ENCODE measurements at places on chromosomes 7 and 10.
A peak's percentile ranks its signal among the peaks of the same experiment; 100 is the strongest.

DNA sequence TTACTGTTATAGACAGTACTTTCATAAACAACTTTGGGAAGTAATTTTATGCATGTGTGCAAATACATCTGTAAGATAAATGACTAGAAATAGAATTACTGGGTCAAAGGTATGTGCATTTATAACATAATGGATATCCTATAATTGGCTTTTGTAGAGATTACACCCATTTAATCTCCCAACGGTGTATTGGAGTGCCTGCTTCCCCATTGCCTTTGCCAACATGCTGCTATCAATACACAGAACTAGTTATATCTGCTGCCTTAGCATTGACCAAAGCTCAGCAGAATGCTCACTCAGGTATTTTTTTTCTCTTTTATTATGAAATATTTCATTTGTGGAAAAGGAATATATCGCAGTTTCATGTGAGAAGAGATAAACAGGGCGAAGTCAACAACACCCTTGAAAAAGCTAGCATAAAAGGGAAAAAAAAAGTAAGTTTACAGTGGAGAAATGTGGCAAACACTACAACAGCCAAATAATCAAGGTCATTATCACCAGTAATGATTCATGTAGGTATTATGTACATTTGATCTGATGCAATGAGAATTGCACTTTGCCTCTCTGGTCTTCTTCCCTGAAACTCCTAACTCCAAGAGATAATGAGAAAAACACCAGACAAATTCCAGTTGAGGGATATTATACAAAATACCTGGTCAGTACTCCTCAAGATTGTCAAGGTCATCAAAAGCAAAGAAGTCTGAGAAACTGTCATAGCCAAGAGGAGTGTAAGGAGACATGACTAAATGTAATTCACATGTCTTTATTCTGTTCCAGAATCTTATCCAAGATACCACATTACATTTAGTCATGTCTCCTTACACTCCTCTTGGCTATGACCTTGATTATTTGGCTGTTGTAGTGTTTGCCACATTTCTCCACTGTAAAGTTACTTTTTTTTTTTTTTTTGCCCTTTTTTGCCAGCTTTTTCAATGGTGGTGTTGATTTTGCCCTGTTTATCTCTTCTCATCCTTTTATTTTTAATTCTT is 36.8 kb downstream of the MARCHF5 start:
- DNase-seq = no peak

GRCh38 chr7:30148951-30149459 is 14.2 kb downstream of the MTURN start:
- DNase-seq = no peak

GRCh38 chr7:55348502-55348901 is 16.6 kb upstream of the LANCL2 start:
- DNase-seq = no peak

DNA sequence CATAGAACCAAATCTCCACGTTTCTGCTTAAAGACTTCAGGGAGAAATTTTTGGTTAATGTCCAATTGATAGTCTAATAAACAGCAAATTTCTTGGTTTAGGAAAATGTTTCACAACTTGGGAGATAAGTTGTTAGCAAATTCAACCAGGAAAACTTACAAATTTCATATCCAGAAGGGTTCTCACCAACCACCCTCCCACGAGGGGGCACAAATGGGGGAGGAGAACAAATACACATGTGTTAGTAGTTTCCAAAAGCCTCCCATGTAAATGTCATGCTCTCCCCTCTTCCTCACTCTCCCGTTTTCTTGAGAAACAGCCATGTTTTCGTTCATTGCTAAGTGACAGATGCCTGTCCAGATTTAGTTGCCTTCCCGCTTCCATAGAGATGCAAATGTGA is 10.5 kb downstream of the DOCK4 start:
- DNase-seq = no peak

DNA sequence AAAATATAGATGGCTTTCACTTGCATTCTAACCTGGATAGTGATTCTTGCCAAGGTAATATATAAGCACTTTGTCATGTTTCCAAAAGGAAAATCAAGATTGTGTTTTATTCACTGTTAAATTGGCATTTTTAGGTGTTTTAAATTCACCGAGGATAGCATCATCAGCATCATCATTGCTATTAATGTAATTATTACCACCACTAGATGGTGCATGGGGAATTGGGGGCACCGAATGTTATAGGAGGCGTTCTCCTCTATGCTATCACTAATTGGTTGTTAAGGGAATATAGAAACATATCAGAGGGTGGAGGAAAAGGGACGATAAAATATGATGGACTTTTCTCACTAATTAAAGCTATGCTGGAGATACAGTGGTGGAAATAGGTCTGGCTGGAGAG is 95.5 kb downstream of the CELF2 start:
- no peak for DNase-seq

GRCh38 chr7:74633451-74633921 is 24.0 kb upstream of the GTF2I start:
- DNase-seq = no peak

GRCh38 chr10:112394475-112394875 is 20.6 kb downstream of the ACSL5 start:
- no peak for DNase-seq

GRCh38 chr7:131455546-131455945 is 100.9 kb downstream of the PODXL start:
- DNase-seq = no peak

DNA sequence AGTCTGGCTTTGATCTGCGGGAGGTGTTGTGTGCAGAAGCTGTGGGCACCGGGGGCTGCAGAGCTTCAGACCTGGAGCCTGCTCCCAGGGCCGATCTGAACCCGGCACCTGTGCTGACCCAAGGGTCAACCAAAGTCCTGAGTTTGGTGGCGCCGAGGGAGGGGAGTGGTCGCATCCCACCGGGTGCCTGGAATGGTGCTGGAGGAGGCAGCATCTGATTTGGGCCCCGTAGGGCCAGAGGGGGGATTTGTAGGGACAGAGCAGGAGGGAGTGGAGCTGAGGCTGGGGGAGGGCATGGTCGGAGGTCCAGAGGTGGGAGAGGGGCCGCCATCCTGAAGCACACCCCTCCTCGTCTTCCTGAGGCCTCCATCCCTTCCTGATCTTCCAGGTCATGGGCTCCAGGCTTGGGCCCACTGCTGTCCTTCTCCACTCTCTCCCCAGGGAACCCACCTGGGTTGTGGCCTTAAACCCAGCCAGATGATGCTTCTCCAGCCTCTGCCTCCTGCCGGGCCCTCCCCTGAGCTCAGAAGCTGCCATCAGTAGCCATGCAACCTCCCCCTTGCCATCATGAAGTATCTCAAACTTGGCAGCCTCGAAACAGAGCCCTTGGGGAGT is 112.9 kb downstream of the LHPP start:
- no peak for DNase-seq

DNA sequence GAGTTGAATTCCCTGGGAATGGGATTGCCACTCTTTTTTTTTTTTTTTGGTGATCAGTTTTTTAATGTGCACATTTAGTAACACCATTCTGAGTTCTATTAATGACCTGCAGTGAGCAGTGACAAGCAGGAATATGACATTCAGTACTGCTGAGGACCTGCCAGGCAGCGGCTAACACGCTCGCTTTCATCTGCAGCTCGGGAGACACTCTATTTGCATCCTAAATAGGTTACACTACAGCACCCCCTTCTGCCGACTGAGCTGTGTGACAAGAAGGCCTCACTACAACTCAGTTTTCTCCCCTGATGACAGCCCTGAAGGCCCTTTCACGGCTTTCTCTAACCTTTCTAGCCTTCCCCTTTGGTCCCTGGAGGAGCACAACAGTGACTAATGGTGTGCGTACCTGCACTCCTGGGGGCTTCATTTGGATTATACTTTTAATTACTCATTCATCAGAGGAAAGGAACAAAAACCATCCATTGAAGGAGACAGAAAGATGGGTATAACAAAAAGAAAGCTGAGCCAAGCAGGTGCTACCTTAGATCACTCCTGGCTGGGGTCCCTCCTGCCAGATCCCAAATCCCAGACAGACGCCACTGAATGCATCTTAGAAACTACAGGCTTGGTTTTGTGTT is 872.4 kb downstream of the LRMDA start:
- DNase-seq = peak; percentile 81

- no peak for DNase-seq
These were observed 28.2 kb upstream of the ZPBP start for GRCh38 chr7:50121286-50121685.

DNA sequence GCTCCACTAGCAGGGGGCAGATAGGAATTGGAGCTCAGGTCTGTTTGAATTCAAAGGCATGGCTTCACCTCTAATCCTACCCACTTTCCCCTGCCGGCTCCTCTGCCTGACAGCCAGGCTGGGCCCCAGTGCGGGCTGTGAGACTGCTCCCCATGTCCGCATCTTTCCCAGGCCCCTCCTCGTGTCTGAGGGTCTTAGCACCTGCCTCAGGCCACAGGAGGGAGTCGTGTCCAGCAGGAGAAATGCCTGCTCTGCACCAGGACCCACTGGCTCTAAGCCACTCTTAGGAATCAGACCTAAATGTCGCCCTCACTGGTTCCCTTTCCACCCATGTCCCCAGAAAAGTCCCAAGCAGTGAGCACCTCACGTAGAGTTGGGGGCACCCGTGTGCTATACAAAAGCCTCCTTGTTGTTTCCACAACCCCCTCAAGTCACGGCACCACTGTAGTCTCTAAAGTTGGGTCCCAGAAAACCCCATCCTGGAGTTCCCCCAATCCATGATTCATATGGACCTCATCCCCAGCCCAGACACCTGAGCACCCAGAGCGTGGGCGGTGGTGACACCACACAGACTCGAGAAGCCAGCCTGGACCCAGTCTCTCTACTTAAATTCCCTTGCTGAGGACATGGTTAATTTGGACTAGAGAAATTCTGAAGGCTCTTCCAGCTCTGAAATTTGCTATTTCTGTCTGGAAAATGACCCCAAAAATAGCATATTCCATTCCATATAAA is 466.4 kb upstream of the ZMIZ1 start:
- DNase-seq = no peak

- no peak for DNase-seq
These were observed 1.6 kb downstream of the GLUD1 start for GRCh38 chr10:87092861-87093631.

DNA sequence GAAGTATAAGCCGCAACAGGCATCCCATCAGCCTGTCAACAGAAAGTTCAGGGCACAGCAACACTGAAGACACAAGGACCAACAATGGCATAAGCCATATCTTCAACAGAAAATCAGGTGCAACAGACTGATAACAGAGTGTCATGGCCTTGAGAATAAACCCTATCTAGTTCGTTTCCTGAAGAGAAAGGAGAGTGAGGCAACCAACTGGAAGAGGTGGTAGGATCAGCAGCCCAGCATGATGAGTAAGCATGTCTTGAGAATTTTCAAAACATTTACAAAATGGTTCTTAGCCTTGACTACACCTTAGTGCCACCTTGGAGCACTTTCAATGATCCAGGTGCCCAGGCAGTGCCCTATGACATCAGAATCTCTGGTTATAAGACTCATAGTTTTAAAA is 290.2 kb upstream of the SEMA3C start:
- no peak for DNase-seq

DNA sequence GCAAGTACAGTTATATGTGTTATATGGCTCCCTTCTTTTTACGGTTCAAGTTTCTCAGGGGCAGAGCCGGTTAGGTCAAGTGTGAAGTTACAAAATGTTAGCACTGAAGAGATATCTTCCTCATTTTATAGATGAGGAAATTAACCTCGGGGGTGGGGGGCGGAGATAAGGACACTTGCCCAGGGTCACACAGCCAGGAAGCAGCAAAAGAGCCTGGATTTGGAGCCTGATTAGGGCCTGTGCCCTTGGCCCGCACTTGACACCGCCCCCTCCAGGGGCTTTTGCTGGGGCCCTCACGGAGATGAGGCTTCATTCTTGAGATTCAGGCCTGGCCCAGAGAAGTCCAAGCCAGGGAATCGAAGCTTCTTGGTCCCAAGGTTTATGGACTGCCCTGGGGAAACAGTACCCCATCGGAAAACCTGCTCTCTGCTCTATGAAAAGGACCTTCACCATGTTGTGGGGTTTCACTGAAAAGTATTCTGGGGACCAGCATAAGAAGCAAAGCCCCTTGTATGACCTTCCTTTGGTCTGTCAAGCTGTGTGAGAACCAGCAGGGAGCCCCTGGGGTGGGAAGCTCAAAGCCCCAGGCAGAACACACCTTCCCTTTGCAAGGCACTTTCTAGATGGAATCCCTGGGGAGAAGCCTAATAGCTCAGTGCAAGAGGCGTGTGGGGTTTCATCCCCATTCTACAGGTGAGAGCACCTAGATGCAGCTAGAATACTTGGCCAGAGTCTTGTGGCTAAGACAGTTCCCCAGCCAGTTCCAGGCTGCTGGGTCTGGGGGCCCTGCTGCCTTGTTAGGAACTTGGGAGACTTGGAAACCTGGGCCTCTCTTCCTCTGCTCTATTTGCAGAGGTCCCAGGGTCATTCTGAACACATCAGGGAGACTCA is 21.9 kb downstream of the UNC5B start:
- no peak for DNase-seq

GRCh38 chr7:91459539-91459938 is 195.3 kb downstream of the FZD1 start:
- no peak for DNase-seq

DNA sequence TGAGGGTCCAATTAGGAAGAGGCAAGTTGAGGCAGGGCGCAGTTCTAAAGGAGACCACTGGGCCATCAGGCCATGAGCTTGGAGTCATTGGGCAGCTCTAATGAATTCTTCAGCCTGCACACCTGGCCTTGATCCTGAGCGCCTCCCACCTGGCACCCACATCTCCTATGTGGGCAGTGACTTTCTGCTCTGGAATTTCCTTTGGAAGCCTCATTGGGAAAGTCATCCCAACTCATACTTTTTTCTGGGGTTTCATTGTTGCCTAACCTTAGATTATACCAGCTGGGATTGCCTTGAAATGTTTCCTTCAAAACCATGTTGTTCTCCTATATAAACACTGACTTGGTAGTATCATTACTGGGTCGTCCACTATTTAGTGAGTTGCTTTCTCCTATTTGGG is 54.1 kb downstream of the PLPP4 start:
- DNase-seq = no peak

DNA sequence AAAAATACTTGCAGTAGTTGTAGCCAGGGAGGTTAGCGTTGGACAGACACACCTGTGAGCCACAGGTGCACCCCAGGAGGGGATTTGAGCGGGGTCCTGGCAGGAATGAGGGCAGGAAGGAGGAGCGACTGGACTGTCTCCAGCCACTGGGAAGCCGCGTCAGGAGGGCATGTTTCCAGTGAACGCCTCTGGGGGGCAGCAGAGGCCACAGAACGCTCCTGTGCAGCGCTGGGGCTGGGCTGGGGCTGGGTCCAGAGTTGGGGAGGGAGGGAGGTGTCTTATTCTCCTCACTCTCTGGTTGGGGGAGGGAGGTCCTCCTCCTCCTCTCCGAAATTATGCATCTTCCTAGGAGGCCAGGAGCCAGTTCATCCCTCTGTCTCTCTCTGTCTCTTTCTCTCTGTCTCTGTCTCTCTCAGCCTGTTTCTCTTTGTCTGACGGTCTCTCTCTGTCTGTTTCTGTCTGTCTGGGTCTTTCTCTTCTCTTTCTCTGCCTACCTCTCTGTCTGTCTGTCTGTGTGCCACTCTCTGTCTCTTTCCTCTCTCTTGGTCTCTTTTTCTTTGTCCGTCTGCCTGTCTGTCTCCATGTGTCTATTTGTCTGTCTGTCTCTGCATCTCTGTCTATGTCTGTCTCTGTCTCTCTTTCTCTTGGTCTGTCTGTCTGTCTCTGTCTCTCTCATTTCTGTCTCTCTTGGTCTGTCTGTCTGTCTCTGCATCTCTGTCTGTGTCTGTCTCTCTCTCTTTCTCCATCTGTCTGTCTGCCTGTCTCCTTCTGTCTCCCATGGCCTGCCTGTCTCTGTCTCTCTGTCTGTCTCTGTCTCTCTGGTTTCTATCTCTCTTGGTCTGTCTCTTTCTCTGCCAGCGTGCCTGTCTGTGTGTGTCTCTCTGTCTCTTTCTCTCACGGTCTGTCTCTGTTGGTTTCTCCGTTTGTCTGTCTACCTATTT is 9.9 kb upstream of the PSMG3 start:
- peak; percentile 82 for DNase-seq

- no peak for DNase-seq
These were observed 20.8 kb upstream of the NMT2 start for GRCh38 chr10:15189133-15189885.
